ENCODE measurements at places on chromosomes 7 and 10.

- DNase-seq: no peak
Measured at GRCh38 chr7:107842213-107842612, 39.2 kb upstream of the SLC26A3 start.

DNA sequence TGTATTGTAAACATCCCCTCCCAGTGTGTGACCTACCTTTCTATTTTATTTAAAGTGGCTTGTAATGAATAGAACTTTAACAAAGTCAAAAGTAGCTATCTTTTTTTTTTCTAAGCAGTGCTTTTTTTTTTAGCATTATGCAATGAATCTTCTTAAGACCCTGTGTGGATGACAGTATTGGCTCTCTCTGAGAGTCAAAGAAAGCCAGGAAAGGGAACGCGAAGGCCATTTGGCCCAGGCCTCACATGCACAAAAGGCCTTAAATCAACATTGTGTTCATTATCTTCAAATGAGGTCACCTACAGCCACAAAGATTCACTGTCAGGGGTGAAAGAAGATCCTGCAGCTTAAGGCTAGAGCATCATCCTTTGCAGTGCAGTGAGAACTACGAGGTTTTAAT, 721.5 kb downstream of the GRID1 start:
- DNase-seq: no peak

- no peak for DNase-seq
Measured at GRCh38 chr10:70359017-70359550, 23.3 kb downstream of the LRRC20 start.

DNA sequence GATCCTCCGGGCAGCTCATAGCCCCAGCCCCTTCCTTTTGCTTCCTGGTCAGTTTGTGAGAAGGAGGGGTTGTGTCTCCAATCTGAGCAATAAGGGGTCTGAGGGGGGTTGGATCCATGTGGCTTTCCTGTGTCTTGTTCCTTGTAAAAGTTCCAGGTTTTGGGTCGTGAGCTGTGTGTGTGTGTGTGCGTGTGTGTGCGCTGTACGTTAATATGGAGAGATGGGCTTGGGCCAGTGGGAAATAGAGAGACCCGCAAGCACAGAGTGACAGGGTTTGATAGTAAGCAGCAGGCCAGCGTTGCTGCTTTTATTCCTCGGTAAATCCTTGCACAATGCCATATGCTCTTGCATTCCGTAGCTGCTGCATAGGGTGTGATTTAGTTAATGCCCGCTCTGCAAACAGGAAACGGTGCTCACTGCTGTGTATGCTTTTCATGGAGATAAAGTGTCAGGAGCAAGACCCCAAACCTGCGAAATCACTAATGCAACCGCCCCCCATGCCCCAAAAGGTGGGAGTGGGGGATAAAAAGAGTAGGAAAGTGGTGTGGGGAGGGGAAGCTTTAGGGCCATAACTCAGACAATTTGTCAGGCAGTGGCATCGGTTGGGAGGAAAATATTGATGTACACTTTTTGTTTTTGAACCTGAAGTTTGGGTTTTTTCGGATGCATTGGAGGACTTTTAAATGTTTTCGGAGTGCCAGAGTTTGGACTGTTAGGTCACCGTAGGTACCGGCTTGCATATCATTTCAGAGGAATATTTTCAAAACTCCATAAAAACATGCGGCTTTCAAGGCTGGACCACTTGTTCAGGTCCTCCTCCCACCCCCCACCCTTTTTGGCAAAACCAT, 108.7 kb downstream of the TCF7L2 start:
- no peak for DNase-seq

- DNase-seq: no peak
Measured at GRCh38 chr7:26854876-26855855, 9.2 kb downstream of the SKAP2 start.

DNA sequence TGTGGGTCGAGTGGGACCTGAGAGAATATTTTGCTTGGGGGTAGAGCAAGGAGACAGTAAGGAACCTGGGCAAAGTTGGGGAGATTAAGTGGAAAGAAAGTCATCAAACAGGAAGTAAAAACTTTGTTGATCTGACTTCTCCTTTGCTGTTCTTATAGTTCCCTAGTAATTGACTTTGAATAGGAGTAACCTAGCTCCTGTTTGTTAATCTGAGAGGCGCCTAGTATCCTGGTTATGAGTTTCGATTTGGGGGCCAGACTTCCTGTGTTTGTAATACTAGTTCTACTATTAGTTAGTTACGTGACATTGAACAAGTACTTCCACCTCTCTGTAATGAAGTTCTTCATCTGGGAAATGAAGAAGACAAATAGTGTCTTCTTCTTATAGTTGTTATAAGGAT, 99.1 kb downstream of the ZNF365 start:
- DNase-seq: no peak

DNA sequence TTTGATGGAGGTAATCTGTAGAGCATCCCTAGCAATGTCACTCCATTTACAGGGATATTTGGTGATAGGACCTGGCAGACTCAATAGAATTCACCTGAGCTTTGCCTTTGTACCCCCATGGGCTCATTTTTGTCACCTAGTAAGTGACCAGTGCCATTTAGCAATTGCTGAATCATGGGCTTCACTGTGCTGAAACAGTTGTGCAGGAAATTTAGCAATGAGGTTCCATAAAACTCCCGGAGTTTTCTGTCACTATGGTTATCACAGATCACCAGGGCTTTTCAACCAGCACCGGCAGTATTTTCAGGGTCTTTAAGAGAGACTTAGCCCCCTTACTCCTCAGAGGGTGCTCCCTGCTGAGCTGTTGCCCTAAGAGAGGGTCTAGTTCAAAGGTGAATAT, 40.2 kb downstream of the FAS start:
- DNase-seq: no peak

DNA sequence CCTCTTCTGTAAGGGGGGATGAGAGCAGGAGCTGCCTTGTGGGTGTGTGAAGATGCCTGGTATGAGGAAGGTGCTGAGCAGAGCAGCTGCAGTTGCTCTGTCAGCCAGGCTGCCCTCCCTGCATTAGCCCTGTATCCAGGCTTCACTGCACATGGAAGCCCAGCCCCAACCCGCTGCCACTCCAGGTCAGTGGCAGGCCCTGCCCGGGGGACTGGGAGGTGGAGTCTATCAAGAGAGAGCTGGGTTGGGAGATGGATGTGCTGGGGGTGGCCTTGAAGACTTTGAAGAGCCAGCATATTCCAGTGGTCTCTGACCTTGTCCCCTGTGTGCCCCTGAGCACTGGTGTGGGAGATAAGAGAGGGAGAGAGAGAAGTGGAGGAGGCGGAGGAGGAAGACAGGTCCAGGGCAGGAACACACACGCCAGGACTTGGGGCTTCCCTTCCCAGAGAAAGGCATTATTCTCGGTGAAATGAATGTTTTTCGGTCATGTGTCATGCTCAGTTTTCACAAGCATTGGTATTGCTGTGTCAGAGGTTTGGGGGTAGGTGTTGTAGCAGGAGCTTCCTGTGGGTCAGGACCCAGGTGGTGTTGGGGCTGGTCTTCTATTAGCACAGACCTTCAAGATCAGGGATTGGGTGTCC, 2.6 kb downstream of the PPIF start:
- no peak for DNase-seq
